Endodermal cell (in vitro differentiated cells): ENCODE measurements at places on chromosomes 6 and 20.

- no peak overlapping the region for H3K4me3 ChIP-seq
- no peak overlapping the region for H3K27ac ChIP-seq
- no peaks in the 10 kb centered on the region for H3K27me3 ChIP-seq
- DNase-seq = no peak
- H3K36me3 ChIP-seq = no peaks in the 10 kb centered on the region
Observed at GRCh38 chr6:16674801-16675392, 86.4 kb downstream of the ATXN1 start.

DNA sequence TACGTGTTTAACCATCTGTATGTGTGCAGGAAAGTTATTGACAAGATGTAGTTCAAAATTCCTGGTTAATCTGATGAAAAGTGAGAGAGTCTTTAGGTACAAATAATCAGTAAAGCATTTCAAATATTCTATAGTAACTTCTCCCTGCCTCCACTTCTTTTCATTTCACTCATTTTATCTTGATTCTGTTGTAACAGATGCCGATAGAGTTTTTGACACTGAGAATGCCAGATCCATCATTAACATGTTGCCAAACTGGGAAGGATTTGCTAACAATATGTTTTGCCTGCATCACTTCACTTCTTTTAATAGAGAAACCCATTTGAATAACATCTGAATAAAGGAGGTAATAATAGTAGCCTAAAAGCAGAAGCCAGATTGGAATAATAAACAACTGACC, 20.4 kb upstream of the DEFB112 start:
- no peaks in the 10 kb centered on the region for H3K27me3 ChIP-seq
- no peaks in the 10 kb centered on the region for H3K4me1 ChIP-seq
- H3K27ac ChIP-seq = no peak overlapping the region
- no peak overlapping the region for H3K4me3 ChIP-seq

DNA sequence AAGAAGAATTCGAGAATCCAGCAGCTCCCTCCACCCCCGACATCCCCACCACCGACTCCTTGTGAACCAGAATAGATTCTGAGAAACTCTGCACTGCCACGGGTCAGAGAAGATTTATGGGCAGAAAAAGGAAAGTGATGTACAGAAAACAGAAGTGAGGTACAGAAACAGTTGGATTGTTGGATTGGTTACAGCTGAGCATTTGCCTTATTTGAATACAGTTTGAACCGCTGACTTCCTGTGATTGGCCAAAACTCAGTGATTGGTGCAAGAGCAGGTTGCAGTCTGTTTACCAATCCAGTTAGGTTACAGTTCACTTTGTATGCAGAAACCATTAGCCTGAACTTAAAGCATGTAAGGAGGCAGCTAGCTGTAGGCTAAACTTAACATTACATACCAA, 131.2 kb upstream of the HDDC2 start:
- no peaks in the 10 kb centered on the region for H3K36me3 ChIP-seq
- peak overlapping the region; percentile 36 for H3K4me3 ChIP-seq
- DNase-seq = no peak
- peaks cover 3% of the 10 kb centered on the region for H3K4me1 ChIP-seq

GRCh38 chr6:32843331-32843978, 392 bp downstream of the PSMB8 start:
- no peak overlapping the region for H3K27ac ChIP-seq
- H3K4me1 ChIP-seq = peaks cover 4% of the 10 kb centered on the region
- H3K36me3 ChIP-seq = no peaks in the 10 kb centered on the region
- H3K27me3 ChIP-seq = peaks cover 98% of the 10 kb centered on the region
- DNase-seq = peak; percentile 77
- H3K4me3 ChIP-seq = peak overlapping the region; percentile 76

- H3K27ac ChIP-seq = no peak overlapping the region
- no peaks in the 10 kb centered on the region for H3K27me3 ChIP-seq
- DNase-seq = no peak
- H3K4me1 ChIP-seq = no peaks in the 10 kb centered on the region
Observed at GRCh38 chr20:34552569-34552968, 5.9 kb upstream of the MAP1LC3A start.

DNA sequence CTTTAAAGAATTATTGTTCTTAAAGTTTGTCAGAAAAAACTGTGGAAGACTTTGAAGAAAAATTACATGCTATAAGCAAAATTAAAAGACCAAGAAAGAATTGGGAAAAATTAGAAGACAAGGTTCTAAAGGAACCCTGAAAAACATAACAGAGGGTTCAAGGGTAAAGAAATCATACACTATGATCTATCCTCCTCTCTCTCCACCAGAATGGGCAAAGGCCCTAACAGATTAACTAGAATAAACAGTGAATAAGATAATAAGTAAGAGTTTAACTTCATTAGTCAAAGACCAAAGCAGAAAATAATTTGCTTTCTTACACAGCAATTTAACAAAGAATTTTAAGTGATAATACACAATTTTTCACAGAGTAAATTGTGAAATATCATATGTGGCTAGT, 201.2 kb upstream of the PDE10A start:
- DNase-seq = no peak
- no peak overlapping the region for H3K27ac ChIP-seq
- no peaks in the 10 kb centered on the region for H3K36me3 ChIP-seq
- no peaks in the 10 kb centered on the region for H3K4me1 ChIP-seq
- no peak overlapping the region for H3K4me3 ChIP-seq

DNA sequence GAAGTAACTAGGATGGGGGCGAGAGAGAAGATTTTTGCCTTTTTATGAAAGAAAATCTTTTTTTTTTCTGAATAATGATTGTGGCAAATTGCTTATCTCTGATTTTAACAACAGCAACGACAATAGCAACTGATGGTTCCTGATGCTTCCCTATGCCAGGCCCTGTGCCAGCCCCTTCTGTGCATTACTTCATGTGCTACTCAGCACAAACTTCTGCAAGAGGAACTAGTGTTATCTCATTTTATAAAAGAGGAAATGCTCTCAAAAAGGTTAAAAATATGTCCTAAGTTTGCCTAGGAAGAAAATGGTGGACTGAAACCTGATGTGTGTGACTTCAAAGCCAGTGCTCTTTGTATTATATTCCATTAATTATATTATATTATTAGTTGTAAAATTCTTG, 74.0 kb upstream of the RALGAPA2 start:
- DNase-seq = no peak
- no peaks in the 10 kb centered on the region for H3K4me1 ChIP-seq
- no peak overlapping the region for H3K27ac ChIP-seq
- H3K27me3 ChIP-seq = no peaks in the 10 kb centered on the region
- H3K36me3 ChIP-seq = no peaks in the 10 kb centered on the region

DNA sequence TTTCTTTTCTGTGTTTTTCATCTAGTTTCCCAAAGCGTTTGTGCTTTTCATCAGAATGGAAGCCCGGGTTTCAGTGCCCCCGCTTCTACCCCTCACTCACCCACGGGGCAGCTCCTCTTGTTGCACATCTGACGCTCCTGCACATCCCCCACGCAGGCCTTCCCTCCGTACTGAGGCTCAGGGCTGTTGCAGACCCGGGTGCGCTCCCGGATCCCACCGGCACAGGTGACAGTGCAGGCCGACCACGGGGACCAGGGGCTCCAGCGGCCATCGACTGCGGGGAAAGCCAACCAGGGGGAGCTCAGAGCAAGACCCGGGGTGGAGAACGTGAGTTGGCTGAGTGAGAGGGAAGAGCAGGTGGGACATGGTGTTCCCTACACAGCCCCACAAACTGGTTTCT, 19.0 kb downstream of the THBS2 start:
- H3K36me3 ChIP-seq = no peaks in the 10 kb centered on the region
- H3K27ac ChIP-seq = no peak overlapping the region
- no peaks in the 10 kb centered on the region for H3K27me3 ChIP-seq
- no peaks in the 10 kb centered on the region for H3K4me1 ChIP-seq

GRCh38 chr6:113364766-113365165, 492.4 kb upstream of the MARCKS start:
- DNase-seq = no peak
- H3K4me3 ChIP-seq = no peak overlapping the region
- H3K36me3 ChIP-seq = no peaks in the 10 kb centered on the region
- no peaks in the 10 kb centered on the region for H3K4me1 ChIP-seq
- no peaks in the 10 kb centered on the region for H3K27me3 ChIP-seq
- H3K27ac ChIP-seq = no peak overlapping the region

DNA sequence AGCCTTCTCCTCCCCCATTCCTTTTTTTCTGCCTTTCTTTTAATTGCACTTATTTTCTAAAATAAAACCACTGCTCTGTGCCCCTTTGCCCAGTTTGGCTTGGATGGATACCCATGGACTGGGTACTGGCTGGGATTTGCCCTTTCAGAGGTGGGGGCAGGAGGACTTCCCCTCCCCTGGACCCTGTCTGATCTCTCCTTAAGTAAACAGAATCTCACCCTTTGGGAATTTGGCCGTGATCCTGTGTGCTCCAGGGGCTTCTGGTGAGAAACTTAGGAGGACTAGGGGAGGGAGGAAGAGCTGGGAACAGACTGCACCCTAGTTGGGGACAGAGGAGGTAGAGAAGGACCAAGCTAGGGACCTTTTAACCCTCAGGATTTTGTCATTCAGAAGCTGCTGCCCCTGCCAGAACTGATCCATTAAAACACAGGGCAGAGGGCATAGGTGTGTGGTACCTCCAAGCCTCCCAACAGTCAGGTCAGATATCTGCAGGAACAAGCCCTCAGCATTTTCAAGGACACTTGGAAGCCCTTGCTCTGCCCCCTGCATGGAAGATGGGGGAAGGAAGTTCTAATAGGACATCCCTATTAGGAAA, 7.3 kb downstream of the FOXP4 start:
- no peak overlapping the region for H3K27ac ChIP-seq
- H3K4me3 ChIP-seq = no peak overlapping the region
- H3K27me3 ChIP-seq = no peaks in the 10 kb centered on the region
- peaks cover 44% of the 10 kb centered on the region for H3K4me1 ChIP-seq
- DNase-seq = peak; percentile 64

DNA sequence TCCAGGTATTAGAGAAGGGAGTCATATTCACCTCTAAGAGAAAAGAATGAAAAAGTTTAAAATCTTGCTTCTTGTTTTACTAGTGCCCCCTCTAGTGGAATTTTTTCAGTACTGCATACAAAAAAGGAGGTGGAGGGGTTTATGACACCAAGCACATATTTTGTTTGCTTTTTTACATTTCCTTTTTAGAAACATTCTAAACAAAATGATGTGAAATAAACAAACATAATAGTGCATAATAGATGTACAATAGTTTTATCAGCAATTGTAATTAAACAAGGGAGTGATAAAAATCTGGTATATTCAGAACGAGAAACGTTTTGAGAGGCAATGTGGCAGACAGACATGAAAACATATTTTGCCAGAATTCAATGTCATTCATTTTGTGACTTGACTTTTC, 111.0 kb upstream of the TFAP2D start:
- DNase-seq = no peak
- no peaks in the 10 kb centered on the region for H3K4me1 ChIP-seq
- H3K4me3 ChIP-seq = no peak overlapping the region
- no peak overlapping the region for H3K27ac ChIP-seq
- H3K27me3 ChIP-seq = no peaks in the 10 kb centered on the region

DNA sequence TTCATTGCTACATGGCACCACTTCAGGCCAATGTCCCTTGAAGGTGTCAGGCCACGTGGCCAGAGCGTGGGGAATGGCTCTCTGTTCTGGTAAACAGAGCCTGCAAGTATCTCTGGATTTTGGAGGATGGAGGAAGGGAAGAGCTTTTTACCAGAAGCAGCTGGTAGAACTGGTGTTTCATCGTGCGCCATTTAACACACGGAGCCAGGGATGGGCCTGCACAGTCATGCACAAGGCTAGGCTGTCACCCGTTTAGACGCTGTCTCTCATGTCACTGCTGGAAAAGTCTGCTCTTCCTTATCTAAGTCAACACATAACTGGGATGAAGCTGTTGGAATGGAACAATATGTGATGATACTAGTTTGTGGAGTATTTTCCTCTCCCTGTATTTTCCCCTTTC, 123.9 kb downstream of the IBTK start:
- DNase-seq = no peak
- no peaks in the 10 kb centered on the region for H3K4me1 ChIP-seq
- H3K4me3 ChIP-seq = no peak overlapping the region
- no peaks in the 10 kb centered on the region for H3K36me3 ChIP-seq
- no peaks in the 10 kb centered on the region for H3K27me3 ChIP-seq

DNA sequence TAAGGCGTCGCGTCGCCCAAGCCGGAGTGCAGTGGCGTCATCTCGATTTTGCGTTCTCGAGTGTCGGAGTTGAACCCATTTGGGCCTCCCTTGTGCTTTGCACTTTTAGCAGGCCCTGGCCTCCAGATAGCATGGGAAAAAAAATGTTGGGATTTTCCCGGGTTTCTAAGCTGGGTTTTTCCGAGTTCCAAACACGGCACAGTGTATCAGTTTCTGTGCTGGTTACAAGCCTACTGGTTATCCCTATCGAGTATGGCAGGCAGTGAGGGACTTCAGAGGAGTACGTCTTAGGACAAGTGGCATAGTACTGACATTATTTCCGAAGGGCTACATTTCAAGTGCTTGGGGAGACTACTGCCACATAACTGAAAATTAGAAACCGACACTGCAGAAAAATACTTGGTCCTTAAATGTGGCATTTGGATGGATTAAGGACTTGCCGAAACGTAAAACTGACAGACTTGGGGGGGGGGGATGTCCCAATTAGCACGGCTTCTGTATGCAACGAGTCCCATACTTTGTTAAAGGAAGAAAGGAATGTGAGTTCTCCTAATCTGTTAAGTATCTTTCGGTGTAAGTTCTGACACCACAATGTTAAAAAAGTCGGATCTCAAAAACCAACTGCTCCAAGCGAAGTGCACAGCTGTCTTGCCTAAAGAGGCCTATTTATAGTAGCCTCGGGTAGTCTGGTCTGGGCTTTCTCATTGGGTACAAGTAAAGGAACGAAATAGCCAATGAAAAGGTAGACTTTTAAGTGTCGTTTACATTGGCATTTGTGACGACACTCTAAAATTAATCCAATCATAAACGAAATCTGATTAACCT, 70.2 kb downstream of the HFE start:
- H3K4me1 ChIP-seq = no peaks in the 10 kb centered on the region
- peak; percentile 92 for DNase-seq
- peak overlapping the region; percentile 89 for H3K27ac ChIP-seq
- peak overlapping the region; percentile 87 for H3K4me3 ChIP-seq
- no peaks in the 10 kb centered on the region for H3K36me3 ChIP-seq

DNA sequence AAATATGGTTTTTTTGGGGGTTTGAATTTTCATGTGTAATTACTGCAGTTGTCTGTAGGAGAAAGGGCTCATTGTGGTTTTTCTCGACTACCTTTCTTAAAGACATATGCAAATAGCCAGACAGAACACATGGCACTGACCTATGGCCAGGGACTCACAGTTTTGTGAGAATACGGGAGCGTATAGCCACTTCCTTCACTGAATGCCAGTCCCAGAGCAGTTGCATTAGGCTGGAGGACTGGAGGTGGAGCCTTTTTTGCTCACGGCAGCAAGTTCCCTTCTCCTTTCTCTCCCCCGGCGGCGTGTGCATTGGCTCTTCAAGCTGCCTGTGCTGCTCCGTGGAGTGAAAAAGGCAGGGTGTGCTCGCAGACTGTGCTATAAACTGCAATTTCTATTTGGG, 114.9 kb downstream of the AKAP7 start:
- H3K4me3 ChIP-seq = peak overlapping the region; percentile 50
- H3K27ac ChIP-seq = no peak overlapping the region
- H3K4me1 ChIP-seq = no peaks in the 10 kb centered on the region

- DNase-seq = no peak
- H3K4me1 ChIP-seq = no peaks in the 10 kb centered on the region
- no peak overlapping the region for H3K4me3 ChIP-seq
- H3K27me3 ChIP-seq = no peaks in the 10 kb centered on the region
- H3K27ac ChIP-seq = no peak overlapping the region
- H3K36me3 ChIP-seq = no peaks in the 10 kb centered on the region
Observed at GRCh38 chr6:72742001-72742673, 120.3 kb downstream of the KCNQ5 start.

GRCh38 chr20:38358556-38358955, 12.3 kb downstream of the LBP start:
- H3K27ac ChIP-seq = peak overlapping the region; percentile 63
- H3K36me3 ChIP-seq = no peaks in the 10 kb centered on the region
- H3K4me3 ChIP-seq = no peak overlapping the region
- no peak for DNase-seq
- no peaks in the 10 kb centered on the region for H3K27me3 ChIP-seq
